ENCODE measurements at places on chromosomes 4 and X. TPM values are rescaled to one million over a fixed set of nuclear protein-coding genes. Genes with fewer than 3 reads are reported as not detected.

Gene UGT2B7
- not detected for polyA plus RNA-seq

- H3K27me3 ChIP-seq, result no peaks in the 10 kb centered on the region
- H3K36me3 ChIP-seq, result no peaks in the 10 kb centered on the region
- H3K4me1 ChIP-seq, result peaks cover 41% of the 10 kb centered on the region
These were observed 670.0 kb upstream of the AMOT start for GRCh38 chrX:113510586-113510985.

Gene SLC4A4
- 7.9 TPM for polyA plus RNA-seq

Gene RPA4
- 0.11 TPM for polyA plus RNA-seq

- peaks cover 31% of the 10 kb centered on the region for H3K4me1 ChIP-seq
- H3K36me3 ChIP-seq, result no peaks in the 10 kb centered on the region
- H3K27ac ChIP-seq, result peak overlapping the region; percentile 85
- H3K27me3 ChIP-seq, result no peaks in the 10 kb centered on the region
- H3K4me3 ChIP-seq, result no peak overlapping the region
These were observed 80.8 kb upstream of the BMPR1B start for GRCh38 chr4:94676970-94677369.

DNA sequence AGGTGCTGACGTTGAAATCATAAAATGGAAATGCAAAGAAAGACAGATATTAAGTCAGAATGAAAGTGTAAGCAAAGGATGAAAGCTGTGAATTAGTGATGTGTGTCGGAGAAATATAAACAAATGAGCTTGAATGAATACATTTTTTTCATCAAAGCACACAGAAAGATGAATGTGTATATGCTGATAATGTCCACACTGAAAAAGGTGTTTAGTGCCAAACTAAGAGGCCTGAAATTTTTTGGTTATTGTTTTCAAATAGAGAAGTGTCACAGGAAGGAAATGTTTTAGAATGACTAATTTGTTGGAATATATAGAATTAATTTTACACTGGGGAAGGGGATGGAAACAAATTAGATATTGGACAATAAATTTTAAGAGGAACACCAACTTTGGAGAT lies 1217.6 kb downstream of the PCDH18 start:
- no peak overlapping the region for H3K27ac ChIP-seq
- no peaks in the 10 kb centered on the region for H3K27me3 ChIP-seq
- no peak overlapping the region for H3K4me3 ChIP-seq

- peak; percentile 25 for DNase-seq
- H3K4me3 ChIP-seq, result no peak overlapping the region
- H3K27ac ChIP-seq, result no peak overlapping the region
- no peaks in the 10 kb centered on the region for H3K4me1 ChIP-seq
These were observed 222.6 kb upstream of the PPARGC1A start for GRCh38 chr4:24112466-24112865.

DNA sequence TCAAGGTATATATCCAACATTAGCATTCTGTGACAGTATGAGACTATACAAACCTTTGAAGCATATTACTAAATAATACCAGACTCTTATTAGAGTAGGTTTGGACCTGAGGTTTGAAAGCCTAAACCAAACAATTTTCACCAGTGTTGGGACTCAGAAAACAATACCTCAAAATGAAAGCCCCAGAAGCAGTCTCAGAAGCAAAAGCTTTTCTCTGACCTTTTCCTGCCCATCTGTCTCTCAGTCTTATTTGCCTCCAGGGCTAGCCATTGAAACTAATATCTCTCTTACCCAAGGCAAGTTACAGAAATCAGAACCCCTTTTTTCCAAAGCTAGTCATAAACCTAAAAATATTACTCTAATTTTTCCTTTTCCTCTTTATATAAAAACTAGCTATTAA lies 163.3 kb downstream of the PTCHD1 start:
- no peak overlapping the region for H3K4me3 ChIP-seq
- no peaks in the 10 kb centered on the region for H3K4me1 ChIP-seq
- H3K27me3 ChIP-seq, result no peaks in the 10 kb centered on the region
- H3K36me3 ChIP-seq, result no peaks in the 10 kb centered on the region
- no peak overlapping the region for H3K27ac ChIP-seq
- no peak for DNase-seq

GRCh38 chr4:26299254-26299882 lies 21.4 kb upstream of the RBPJ start:
- H3K36me3 ChIP-seq, result no peaks in the 10 kb centered on the region
- peak; percentile 28 for DNase-seq
- no peaks in the 10 kb centered on the region for H3K27me3 ChIP-seq
- H3K4me3 ChIP-seq, result peak overlapping the region; percentile 36

DNA sequence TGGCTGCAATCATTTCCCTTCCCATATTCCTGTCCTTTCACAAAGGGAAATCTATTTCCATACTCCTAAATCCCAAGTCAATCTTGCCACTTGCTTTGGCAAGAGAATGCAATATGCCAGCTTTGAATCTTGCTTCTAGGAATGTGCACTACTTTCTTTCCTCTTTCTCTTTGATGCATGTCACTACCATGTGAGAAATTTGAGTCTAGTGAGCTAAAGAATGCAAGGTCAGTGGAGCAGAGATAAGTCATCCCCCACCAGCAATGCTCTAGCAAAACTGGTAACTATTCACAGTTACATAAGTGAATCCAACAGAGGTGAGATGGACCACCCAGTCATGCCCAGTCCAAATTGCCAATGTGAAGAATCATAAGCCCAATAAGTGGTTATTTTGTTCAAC lies 910.4 kb downstream of the RAB28 start:
- no peaks in the 10 kb centered on the region for H3K4me1 ChIP-seq
- H3K27ac ChIP-seq, result no peak overlapping the region
- H3K27me3 ChIP-seq, result no peaks in the 10 kb centered on the region
- no peaks in the 10 kb centered on the region for H3K36me3 ChIP-seq
